Pulmonary artery endothelial cell (primary cell): ENCODE measurements at places on chromosomes 2 and 18. TPM values are rescaled to one million over a fixed set of nuclear protein-coding genes. Genes with fewer than 3 reads are reported as not detected.

- no peak for DNase-seq
These were observed 7.4 kb upstream of the HES6 start for GRCh38 chr2:238247002-238247822.

GRCh38 chr18:10838553-10838952 lies 310.8 kb downstream of the PIEZO2 start:
- DNase-seq: no peak

DNA sequence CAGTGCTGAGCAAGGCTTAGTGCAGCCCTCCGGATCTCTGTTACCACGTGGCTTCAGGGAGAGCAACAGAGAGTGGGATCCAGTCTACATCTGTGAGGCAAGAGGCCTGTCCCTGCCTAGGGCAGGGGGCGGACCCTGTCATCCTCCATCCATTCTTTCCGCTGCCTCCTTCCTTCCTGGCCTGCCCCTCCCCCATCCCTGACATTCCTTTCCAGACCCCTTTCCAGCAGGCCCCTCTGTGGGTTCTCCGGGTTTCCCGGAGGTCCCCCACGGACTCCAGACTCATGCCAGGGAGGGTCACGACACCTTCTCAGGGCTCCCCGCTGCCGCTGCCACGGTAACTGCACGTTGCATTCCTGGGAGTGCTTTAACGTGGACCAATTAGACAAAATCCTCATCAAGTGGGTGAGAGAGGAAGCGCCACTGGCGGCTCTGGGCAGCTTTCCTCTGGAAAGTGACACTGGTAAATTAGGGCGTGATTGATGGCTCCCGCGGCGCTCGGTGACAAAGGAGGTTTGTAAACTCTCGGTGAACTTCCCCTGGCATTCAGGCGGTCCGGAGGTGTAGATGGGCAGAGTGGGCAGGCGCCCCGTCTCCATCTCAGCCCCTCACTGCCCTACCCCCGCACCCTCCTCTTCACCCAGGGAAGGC lies 11.4 kb downstream of the ATOH8 start:
- no peak for DNase-seq

GRCh38 chr2:60555066-60555782 lies 1.8 kb upstream of the BCL11A start:
- peak; percentile 32 for DNase-seq

Gene C2orf78
- total RNA-seq: not detected in 2 replicates
